ENCODE measurements at places on chromosomes 5 and 9.

DNA sequence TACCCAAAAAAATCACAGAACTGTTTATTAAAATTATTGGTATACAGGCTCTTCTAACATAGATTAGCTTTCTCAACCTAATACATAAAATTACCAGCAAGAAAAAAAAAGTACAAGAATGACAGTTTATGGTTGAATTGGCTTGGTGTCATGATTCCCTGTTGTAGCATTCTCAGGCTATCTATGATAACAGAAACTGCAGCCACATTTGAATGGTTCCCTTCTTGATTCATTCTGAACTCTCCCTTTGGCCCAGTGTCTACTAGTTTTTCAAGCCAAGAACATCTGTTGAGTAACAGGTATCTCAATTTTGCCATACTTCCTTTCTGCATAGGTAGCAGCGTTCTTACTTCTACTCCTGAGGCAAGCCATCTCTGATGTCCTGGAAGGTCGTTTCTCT, 3.0 kb downstream of the SPIN1 start:
- no peak for DNase-seq

DNA sequence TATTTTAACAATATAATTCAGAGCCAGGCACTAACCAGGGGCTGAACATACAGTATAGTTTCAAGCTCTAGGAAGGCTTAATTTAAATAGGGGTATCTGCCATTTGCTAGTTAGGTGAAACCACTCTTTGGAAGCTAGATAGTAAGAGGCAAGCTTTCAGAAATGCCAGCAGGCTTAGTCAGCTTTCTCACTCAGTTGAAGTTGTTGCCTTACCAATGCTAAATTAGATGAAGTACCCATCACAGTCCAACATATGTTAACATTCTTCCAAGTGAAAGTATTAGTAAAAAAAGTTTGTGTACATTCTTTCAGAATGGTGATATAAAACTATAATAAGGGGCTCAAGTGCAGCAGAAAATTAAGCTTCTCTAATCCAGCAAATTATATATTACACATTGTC, 215.0 kb downstream of the CNTLN start:
- no peak for DNase-seq

GRCh38 chr5:154793599-154794524, 38.7 kb downstream of the LARP1 start:
- DNase-seq, result no peak

- DNase-seq, result no peak
Measured at GRCh38 chr9:78557540-78557939, 260.6 kb downstream of the PSAT1 start.

DNA sequence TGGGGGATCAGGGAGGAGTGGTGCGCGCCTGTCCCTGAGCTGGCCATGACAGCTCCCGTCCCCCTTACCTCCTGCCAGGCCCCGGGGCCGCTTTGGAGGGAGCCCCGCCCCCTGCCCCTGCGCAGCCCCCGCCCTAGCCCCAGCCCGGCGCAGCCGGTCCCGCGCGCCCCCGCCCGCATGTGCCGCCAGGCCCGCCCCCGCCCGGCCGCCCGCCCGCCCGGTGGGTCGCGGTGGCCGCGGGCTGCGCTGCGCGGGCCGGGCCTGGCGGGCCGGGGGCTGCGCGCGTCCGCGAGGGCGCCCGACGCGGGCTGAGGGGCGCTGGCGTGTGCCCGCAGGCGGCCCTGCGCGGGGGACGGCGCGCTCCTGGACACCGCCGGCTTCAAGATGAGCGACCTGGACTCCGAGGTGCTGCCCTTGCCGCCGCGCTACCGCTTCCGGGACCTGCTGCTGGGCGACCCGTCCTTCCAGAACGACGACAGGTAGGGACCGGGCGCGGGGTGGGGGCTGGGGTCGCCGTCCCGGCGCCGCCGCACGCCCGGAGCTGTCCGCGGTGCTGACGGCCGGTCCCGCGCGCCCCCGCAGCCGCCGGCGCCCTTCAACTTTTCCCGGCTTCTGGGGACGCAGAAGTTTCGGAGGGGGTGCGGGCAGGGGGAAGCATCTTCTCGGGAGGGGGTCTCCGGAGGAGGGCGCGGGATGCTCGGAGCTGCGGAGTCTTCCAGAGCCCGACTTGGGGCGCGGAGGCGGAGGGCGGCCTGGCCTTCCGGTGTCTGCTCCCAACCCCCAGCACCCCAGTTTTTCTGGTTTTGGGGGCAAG, 12.5 kb downstream of the KCNT1 start:
- no peak for DNase-seq

GRCh38 chr9:74379718-74380117, 117.4 kb upstream of the RORB start:
- no peak for DNase-seq

- DNase-seq, result no peak
Measured at GRCh38 chr9:117714282-117714681, 10.1 kb downstream of the TLR4 start.

- no peak for DNase-seq
Measured at GRCh38 chr9:89374176-89374575, 55.9 kb downstream of the SECISBP2 start.

DNA sequence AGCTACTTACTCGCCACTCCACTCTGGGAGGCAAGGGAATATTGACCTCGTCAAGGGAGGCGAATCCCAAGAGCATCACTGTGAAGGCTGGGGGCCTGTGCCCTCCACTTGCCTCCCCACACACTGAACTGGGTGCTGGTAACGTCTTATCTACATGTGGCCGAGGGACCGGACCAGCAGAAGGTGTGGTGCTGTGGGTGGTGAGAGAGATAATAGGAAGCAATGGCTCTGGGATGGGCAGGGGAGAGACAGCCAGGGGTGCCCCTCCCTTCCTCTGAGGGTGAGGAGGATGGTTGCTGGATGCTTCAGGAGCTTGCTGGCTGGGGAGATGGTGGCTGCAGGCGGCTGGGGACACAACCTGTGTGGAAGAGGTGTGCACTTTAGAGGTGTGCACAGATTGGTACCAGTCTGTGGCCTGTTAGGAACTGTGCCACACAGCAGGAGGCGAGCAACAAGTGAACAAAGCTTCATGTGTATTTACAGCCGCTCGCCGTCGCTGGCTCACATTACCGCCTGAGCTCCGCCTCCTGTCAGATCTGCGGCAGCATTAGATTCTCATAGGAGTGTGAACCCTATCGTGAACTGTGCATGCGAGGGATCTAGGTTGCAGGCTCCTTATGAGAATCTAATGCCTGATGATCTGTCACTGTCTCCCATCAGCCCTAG, 100.3 kb downstream of the ENTREP1 start:
- DNase-seq, result no peak

- DNase-seq, result no peak
Measured at GRCh38 chr5:8905021-8905420, 640.9 kb downstream of the SEMA5A start.

DNA sequence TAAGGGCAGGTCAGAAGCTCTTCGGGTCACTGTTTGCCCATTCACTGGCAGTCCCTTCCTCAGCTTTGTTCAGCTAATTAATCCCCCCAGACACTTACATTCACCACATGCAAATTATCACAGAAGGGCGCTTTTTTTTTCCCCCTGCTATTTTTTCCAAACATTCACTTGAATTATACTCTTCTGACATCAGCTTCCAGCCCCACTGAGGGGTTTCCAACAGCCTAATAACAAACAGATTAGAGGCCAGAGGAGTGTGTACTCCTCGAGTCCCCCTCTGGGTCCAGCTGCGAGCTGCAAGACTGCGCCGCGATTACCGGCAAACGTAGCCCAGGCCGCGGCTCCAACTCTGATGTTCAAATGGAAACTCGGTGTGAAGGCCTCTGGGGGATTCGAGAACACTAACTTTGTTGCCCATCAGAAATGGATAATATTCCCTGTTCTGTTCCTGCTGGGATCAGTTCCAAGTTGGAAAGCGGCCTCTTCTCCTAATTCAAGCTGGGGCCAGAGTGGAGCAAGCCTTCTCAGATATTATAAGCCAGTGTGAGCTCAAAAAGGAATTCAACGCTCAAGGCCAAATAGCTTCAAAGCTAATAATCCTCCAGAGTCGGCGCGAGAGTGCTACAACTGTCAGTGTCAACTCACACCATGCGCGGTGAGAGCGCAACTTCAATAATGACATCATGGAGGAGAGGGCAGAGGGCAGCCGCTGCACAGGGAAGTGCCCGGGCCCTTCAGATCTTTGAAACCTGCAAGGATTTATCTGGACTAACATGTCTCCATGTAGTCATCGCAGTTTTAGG, 560.8 kb downstream of the BNC2 start:
- no peak for DNase-seq

DNA sequence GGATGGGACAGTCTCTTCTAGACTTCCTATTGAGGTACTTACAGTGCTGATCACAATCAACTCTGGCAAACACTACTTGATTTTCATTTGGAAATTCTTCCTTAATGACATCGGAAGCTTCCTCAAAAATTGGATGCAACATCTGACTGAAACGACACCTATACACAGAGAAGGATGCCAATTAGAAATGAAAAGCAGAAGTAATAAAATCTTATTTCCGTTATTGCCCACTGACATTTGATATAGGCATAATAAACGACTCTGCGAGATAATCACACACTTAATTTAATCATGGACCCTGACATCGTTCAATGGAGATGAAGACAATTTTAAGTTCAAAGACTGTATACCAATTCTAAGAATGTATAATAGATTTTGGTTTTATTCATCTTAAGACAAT, 46.4 kb downstream of the ERP44 start:
- DNase-seq, result no peak

DNA sequence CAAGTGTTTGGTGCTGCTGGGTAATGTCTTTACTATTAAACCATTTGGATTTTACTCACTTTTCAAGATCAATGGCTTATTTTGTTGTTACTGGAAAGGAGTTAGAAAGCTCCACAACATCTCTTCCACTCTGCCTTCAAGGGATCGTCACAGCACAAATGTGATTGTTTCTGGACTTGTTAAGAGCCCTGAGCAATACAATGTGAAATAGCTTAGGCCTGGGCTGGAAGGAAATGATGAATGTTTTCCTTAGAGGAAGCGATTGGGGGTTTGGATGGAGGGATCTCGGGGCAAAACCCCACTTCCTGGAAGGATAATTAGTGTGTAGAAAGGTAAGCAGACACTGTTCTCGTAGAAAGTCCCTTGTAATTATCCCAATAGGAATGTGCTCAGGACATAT, 59.3 kb upstream of the MYO10 start:
- no peak for DNase-seq

DNA sequence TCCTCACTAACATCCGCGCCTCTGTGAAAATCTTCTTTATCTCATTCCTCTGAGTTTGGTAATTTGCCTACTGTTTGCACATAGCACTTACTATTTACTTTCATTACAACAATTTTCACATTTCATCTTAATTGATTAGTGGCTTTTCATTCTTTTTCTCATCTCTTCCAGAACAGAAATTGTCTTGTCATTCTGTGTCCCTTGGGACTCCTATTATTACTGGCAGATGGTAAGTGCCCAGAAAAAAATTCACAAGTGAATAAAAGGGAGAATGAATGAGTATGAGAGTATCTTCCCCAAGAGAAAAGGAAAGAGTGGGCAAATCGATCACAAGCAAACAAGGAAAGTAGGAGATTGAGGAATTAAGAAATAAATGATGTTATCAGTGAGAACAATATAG, 876.1 kb downstream of the TLE4 start:
- no peak for DNase-seq

DNA sequence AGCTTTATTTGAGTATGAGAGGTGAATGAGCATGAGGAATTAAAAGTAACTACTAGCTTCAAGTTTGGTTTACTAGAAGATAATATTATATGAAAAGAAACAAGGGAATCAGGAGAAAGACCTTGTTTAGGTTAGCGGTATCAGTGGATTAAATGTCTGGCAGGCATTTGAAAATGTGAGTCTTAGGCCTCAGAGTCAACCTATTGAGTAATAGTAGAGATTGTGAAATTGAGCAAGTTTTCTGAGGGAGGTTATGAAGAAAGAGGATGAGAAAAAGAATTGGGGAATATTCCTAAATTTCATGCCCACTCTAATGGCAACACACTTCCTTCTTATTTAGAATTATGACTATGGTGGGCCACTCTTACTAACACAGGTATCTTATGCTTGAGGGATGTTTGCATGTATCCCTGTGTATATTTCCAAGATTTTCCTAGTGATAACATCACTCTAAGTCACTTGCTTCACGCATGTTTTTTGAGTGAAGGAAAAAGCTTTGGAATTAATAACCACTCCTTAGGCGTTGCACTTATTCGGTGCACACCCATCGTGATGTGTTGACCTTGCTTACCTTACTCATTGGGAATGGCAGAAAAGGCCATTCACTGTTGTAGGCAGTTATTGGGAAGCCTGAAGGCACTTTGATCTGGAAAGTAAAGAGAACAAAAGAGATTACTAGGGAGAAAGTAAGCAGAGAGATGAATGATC, 8.2 kb upstream of the ELL2 start:
- no peak for DNase-seq

- no peak for DNase-seq
Measured at GRCh38 chr5:90133941-90134340, 275.6 kb downstream of the CETN3 start.

DNA sequence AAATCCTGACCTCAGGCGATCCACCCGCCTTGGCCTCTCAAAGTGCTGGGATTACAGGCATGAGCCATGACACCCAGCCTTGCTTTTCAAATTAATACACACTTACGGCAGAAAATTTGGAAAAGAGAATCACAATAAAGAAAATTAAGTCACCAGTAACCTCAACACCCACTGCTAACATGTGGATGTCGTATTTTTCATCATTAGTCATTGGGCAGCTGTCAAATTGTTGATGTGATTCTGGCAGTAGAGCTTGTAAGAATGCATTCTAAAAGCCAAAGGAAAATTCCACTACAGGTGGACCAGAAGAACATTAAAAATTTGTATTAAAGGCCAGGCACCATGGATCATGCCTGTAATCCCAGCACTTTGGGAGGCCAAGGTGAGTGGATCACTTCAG, 237.3 kb upstream of the TUT7 start:
- DNase-seq, result no peak

DNA sequence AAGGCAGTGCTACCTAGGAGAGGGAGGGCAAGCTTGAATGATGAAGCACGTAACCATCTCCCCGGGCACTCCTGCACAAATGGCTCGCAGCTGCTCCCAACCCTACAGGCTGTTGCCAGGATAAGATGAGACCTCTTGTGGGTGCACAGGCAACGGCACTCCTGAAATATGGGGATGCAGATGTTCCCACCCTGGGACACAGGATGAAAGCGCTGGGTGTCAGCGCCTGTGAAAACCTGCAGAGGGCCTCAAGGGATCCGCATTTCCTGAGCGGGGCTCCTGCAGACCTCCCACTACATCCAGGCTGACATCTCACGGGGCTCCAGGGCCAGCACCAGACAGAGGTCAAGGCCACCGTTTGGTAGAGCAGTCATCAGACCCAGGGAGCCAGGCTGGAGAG, 60.7 kb downstream of the SMIM23 start:
- no peak for DNase-seq

- DNase-seq, result no peak
Measured at GRCh38 chr9:79695531-79696175, 123.9 kb downstream of the TLE4 start.

DNA sequence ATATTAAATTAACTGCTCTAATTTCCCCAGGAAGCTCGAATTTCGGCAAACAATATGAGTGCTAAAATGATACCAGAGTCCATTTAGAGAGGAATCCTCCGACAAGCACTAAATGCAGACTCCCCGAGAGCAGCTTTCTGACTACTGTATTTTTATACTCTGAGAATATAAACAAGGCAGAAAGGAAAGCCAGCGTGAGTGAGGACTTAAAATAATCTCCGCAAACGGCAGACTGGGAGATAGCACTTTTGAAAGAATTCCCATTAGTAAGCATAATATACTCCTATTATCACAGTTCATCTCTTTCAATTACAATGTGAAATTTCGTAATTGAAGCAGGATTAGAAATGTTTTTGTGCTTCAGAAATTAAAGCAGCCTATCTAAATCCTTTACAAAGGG, 269.4 kb upstream of the PANK3 start:
- no peak for DNase-seq

- no peak for DNase-seq
Measured at GRCh38 chr5:95285409-95285755, 488 bp upstream of the MCTP1 start.
